ENCODE measurements at places on chromosomes 13 and 19.

DNA sequence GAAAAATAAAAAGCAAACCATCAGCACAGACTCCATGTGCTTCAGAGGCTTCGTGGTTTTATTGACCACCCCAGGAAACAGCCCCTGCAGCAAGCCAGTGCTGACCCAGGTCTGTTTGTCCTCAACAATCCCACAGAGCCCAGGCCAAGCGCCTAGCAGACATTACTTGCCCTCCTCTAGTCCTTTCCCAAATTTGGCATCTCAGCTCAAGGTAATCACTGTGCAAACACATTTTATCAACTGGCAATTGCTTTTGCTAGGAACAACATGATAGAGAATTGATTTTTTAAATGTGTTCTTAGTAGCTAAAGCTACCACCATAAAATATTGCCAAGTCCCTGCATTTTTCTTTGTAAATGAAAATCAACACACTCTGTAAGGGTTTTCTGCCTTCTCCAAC lies 121.8 kb downstream of the STOML3 start:
- no peak for DNase-seq

- no peak for DNase-seq
These were observed 8.1 kb downstream of the B3GLCT start for GRCh38 chr13:31207661-31208552.

DNA sequence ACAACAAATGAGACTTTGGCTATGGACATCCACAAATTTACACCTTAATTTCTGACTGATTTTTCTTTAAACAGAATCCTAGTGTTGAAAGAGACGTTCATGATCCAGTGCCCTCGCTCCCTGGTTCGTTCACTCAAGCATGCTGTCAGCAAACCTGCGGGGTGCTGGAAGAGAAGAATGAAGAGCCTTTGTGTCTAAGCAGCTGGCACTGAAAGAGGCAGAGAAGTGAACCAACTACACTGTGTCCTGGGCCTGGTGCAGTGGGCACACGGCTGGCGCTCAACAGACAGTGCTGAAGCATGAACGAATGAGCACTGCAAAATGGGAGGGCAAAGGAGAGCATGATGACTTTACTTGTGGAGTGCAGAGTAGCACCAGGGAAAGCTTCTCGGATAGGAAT lies 46.8 kb downstream of the MIPEP start:
- DNase-seq, result no peak

GRCh38 chr19:16076154-16076957 lies at the start of gene TPM4:
Gene TPM4 (plus strand): TSS chr19:16076495. CDS start chr19:16076566, 71 bp downstream.
- DNase-seq, result peak; percentile 92

DNA sequence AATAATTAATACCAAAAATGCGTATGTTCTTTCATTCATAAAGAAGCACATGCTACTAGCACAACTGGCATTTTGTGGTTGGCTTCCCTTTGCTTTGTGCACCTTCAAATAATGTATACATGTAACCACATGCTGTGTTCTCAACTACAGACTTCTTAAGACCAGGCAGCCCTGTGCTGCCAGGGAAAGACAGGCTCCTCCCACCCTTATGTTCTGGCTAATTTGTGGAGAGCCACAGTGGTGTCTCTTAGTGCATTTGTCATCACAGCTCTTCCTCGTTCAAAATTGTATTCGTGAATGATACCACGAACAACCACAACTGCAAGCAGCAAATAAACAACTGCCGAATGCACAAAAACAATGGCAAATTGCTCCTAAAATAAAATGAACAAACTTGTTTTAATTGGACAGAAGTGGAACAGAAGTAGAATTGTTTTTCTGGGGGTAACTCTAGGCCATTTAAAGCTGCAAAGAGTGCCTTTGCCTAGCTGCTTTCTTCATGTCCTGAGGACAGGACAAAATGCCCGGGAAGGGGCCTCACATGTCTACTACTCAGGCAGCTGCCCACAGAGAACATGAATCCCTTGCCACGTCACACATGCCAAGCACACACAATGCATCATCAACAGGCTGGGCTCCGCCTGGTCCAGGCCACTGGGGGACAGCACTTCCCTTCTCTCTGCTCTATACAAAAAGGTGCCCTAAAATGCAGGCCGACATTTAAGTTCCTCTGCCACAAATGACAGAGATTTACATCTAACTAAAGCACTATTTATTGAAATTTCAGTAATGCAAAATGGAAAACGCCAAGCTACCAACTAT lies 21.7 kb downstream of the IRS2 start:
- DNase-seq, result peak; percentile 21

- no peak for DNase-seq
These were observed 88.1 kb downstream of the STOML3 start for GRCh38 chr13:38902551-38902950.

GRCh38 chr19:18503337-18503970 lies 18.4 kb downstream of the ELL start:
- no peak for DNase-seq

DNA sequence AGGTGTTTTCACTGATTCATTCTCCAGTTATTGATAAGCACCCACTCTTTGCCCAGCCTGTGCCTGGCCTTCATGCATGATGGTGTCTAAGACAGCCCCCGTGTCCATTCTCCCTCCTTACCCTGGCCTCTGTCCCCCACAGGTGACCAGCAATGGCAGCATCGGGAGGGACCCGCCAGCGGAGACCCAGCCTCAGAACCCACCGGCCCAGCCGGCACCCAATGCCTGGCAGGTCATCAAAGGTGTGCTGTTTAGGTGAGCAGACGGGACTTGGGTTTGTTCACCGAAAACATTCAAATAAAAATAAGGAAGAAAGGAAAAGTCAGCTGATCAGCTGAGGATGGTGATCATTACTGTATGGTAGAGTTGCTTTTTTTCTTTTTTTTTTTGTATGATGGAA lies 6.6 kb downstream of the CLPTM1 start:
- no peak for DNase-seq

DNA sequence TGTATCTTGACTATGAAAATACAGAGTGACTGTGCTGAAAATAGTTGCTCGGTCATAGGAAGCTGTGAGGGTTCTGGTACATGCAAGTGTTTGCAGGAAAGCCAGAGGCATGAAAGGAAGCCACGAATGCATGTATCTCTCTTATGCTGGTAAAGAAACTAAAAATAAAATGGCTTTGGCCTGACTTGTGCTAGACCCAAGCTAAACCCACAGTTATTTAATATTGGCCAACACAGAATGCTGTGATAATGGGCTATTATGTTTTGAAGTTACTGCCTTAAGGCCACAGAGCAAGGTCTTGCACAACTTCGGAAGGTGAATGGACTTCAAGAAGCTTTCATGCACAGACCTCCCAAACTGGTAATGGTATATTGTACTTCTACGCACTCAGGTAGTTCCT lies 518.2 kb upstream of the HTR2A start:
- DNase-seq, result no peak
